ENCODE measurements at places on chromosomes 3 and 15.
A peak's percentile ranks its signal among the peaks of the same experiment; 100 is the strongest.

DNA sequence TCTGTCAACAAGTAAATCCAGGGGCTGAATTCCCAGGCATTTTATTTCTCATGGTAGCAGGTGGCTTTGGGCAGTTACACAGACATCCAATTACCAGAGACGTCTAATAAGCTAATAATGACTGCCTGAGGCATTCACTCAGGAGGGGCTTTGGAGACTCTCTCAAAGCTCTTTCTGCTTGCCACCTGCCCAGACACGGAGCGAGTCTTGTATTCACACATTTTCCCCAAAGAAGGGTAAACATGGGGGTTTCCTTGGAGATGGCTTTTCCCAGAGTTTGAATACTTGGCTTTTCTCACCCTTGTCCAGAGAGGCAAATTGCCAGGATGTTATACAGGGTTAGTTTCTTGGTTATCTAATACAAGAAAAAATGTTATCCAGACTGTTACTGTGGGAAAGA lies 132.6 kb downstream of the DIPK2A start:
- H3K4me1 ChIP-seq = peaks cover 2% of the 10 kb centered on the region
- H3K4me3 ChIP-seq = no peak overlapping the region
- H3K36me3 ChIP-seq = no peaks in the 10 kb centered on the region
- H3K27me3 ChIP-seq = no peaks in the 10 kb centered on the region
- DNase-seq = no peak
- no peak overlapping the region for H3K27ac ChIP-seq

- H3K36me3 ChIP-seq = no peaks in the 10 kb centered on the region
- H3K27me3 ChIP-seq = no peaks in the 10 kb centered on the region
- no peaks in the 10 kb centered on the region for H3K4me1 ChIP-seq
- no peak overlapping the region for H3K4me3 ChIP-seq
- no peak overlapping the region for H3K27ac ChIP-seq
- DNase-seq = no peak
Observed at GRCh38 chr3:179297971-179298725, 24.7 kb upstream of the ZNF639 start.

DNA sequence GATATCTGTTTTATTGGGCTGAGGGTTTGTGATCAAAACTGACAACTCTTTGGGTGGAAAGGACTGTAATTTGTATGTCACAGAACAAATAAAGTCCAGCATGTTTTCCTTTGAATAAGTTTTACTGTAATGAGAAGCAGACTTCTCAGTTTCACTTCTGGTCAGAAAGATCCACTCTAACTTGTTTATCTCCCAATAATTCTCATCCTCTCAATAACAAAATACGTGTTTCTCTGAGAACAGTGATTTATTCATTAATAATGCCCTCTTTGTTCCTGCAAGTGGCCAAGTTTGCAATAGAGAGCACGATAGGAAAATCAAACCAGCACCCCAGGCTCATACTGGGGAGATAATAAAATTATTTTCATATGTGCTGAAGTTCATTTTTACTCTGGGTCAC lies 190.6 kb downstream of the CNTN3 start:
- no peaks in the 10 kb centered on the region for H3K27me3 ChIP-seq
- no peak overlapping the region for H3K4me3 ChIP-seq
- no peaks in the 10 kb centered on the region for H3K4me1 ChIP-seq
- no peaks in the 10 kb centered on the region for H3K36me3 ChIP-seq

GRCh38 chr15:58269455-58270414 lies 131.6 kb downstream of the AQP9 start:
- H3K27me3 ChIP-seq = no peaks in the 10 kb centered on the region
- H3K27ac ChIP-seq = no peak overlapping the region
- H3K4me3 ChIP-seq = no peak overlapping the region
- no peaks in the 10 kb centered on the region for H3K4me1 ChIP-seq

- no peak overlapping the region for H3K4me3 ChIP-seq
- H3K27me3 ChIP-seq = no peaks in the 10 kb centered on the region
- DNase-seq = peak; percentile 3
Observed at GRCh38 chr15:53133255-53133850, 343.2 kb upstream of the ONECUT1 start.

- peaks cover under 1% of the 10 kb centered on the region for H3K27me3 ChIP-seq
- H3K4me3 ChIP-seq = no peak overlapping the region
Observed at GRCh38 chr15:68553314-68553993, 25.3 kb upstream of the CORO2B start.

DNA sequence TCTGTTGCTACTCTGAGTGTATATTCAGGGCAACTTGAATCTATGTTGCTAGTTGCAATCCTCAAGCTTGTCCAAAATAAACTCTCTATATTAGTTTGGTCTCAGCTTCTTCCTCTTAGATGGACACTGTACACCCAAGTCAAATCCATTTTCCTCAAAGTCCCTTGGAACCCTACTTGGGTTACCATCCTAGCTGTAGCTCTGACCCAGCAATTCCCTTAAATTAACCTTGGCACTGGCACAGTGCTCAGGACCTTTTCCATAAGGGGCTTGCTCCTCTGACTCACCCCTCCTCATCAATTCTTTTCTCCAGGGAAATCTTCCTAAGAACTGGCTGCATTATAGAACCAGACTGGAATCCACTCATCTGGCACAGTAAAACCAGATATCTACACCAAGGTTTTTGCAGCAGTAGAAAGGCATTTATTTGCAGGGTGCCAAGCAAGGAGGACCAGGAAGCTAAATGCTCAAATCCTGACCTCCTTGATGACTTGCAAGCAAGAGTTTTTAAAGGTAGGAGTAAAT lies 44.9 kb upstream of the B3GALNT1 start:
- H3K27ac ChIP-seq = no peak overlapping the region
- no peaks in the 10 kb centered on the region for H3K4me1 ChIP-seq
- no peaks in the 10 kb centered on the region for H3K27me3 ChIP-seq
- no peak overlapping the region for H3K4me3 ChIP-seq
- no peak for DNase-seq

Data from common myeloid progenitor, CD34-positive (primary cell).